M059J (cell line): ENCODE measurements at places on chromosomes 5 and 9. TPM values are rescaled to one million over a fixed set of nuclear protein-coding genes. Genes with fewer than 3 reads are reported as not detected.

GRCh38 chr9:78552802-78553201, 255.9 kb downstream of the PSAT1 start:
- no peak for DNase-seq

GRCh38 chr9:38284039-38284575, 108.4 kb upstream of the ALDH1B1 start:
- DNase-seq = no peak

The PCDHB7 gene
- total RNA-seq = 1.7 and 2.1 TPM in 2 replicates

GRCh38 chr5:142466195-142466971, 141.6 kb upstream of the SPRY4 start:
- DNase-seq = no peak

- no peak for DNase-seq
These were observed 47.4 kb downstream of the ADAM19 start for GRCh38 chr5:157528036-157528632.

The C1QTNF3 gene
- 1.1 and 1.3 TPM in 2 replicates for total RNA-seq
